Activated CD4-positive, alpha-beta T cell treated with anti-CD3 and anti-CD28 coated beads, Interleukin-2, amount 50 U/mL, for 16 hours (primary cell): ENCODE measurements at places on chromosomes 1 and 21.

DNA sequence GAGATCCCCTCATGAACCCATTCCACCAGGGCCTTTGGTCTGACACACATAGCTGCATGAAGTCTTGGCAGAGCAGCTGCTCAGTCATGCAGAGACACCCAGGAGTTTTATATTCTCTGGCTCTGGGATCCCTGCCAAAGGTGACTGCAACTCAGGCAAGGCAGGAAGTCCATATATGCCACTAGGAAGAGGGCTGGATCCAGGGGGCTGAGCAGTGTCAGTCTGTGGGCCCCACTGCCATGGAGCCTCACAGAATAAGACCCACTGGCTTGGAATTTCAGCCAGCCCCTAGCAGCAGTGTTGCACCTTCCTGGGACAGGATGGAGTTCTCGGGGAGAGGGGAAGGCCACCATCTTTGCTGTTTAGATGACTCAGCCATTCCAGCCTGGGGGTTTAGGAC, 199.7 kb downstream of the TBX15 start:
- DNase-seq: no peak

GRCh38 chr1:172167796-172168596, 252.5 kb upstream of the C1orf105 start:
- no peak for DNase-seq

DNA sequence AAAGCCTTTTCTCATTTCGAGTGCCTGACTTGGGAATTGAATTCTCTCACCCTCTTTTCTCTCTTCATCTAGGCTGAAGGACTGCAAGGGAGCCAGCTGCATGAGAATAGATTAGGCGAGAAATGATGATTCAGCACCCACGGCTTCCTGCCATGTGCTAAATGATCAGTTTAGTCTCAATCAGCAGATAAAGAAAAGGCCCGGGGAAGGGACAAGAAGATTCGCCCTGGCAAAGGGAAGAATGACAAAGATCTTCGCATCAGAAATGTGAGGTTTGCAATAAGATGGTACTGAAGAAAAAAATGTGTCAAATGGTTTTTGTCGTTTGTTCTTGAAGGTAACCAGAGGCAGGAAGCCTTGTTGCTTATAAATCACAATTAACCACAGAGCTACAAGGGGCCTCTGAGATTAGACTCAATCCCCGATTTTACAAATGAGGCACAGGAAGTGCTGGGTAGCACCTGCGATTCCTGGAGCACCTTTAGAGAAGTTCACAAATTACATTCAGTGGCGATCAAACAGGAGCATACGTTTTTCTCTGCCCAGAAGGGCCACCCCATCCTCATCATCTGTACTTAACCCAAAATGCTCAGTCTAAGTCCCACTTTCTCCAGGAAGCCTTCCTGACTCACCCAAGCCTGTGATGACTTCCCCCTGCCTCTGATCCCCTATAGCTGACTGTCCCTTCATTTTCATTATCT, 183.4 kb downstream of the ZNF281 start:
- DNase-seq: peak; percentile 49

DNA sequence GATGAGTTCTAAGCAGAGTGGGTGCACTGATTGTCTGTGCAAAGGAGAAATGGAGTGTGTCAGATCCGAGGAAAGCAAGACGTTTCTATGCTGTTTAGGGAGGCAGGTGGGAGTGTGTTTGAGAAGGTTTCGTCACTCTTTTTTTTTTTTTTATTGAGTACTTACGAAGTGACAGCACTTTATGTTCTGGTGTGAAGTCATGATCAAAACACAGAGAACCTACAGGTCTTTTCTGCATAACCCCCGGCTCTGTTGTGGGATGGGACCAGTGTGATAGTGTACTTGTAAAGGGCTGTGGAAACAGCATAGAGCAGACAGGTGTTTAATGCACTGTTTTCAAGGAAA, 26.7 kb downstream of the MIA3 start:
- no peak for DNase-seq

- no peak for DNase-seq
Measured at GRCh38 chr1:218741852-218742251, 396.7 kb downstream of the TGFB2 start.

- DNase-seq: peak; percentile 91
Measured at GRCh38 chr1:206578068-206578977, 33.9 kb downstream of the EIF2D start.

DNA sequence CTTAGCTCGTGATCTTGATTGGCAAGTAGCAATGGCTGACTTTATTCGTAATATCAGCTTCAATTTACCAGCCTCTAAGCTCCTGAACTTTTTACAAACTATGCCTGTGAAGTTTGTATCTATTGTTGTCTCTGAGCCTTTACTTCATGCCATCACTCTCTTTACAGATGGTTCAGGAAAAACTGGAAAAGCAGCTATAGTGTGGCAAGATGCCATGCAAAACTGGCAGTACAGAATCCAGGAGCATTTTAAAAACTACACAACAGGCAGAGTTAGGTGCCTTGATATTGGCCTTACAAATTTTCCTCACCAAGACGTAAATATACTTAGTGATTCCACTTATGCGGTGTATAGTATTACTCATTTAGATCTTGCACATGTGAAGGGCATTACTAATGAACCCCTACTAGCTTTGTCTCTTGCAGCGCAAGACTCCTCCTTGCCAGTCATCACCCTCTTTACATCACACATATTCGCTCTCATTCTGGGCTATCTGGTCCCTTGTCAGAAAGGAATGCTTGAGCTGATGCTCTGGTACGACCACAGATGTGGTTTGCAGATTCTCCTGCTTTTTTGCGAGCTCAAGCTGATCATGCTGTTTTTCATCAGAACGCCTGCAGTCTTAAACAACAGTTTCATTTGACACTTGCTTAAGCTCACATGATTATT, 36.3 kb downstream of the CLCA1 start:
- no peak for DNase-seq

DNA sequence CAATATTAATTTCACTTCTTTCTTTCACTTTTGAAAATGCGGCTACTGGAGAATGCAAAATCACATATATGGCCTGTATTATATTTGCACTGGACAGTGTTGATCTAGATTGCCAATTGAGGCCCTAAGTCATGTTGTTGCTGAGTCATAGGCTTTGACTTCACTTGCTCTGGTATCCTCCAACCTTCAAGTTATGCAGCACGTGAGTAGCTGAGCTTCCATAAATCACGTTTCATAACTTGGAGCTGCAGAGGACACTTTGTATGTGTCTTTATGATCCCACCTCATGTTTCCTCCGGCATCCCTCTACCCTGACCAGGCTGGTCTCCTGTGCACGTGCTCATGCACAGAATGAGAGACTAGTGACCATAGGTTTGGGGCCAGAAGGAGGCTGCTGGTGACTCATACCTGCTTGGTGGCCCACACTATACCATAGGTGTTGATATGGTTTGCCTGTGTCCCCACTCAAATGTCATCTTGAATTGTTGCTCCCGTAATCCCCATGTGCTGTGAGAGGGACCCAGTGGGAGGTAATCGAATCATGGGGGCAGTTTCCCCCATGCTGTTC, 103.0 kb upstream of the TSPAN2 start:
- DNase-seq: no peak

GRCh38 chr1:157639800-157640199, 41.9 kb upstream of the FCRL4 start:
- no peak for DNase-seq

DNA sequence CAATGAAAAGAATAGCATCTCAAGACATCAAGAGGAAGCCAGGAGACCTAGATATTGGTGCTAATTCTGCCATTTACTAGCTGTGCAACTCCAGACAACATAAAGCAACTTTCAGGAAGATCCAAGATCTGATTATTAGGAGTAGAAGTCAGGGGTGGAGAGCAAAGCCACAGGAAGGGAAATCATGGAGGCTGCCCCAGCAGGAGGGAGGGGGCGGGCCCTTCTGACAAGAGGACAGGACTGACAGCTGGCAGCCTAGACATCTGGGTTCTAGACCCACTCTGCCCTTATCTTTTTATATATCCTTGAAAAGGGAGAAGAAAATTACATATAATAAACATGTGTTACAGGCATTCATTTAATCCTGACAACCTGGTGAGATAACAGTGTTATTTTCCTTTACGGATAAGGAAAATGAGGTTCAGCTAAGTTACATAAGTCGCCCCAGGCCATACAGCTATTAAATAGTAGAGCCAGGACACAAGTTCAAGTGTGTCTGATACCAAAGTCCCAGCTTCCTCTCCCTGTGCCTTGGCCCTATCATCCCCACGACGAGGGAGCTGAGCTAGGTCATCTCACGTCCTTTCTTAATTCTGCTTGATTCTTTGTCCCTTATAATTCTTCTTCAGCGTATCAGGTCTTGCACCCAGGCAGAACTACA, 46.6 kb downstream of the ARHGEF11 start:
- no peak for DNase-seq

DNA sequence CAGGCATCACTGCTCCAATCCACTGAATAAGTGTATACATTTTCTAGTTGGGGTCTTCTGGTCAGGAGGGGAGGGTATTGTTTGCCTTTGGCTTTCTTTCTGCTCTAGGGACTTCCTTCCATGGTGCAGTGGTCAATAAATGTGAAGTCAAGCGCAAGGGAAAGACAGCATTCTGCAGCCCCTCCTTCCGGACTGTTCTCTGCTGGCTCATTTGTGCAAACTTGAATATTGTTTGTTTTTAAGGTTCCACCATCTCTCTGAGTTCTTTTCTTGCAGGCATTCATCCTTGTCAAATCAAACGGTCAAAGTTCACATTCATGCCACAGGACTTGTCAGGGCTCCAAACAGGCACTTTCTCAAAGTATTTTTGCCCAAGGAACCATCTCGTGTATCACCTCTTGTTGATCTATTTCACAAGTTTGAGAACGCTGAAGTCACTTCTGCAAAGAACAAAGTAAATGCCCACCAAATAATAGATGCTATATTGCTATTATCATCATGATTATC, 205.6 kb upstream of the KAZN start:
- DNase-seq: no peak

DNA sequence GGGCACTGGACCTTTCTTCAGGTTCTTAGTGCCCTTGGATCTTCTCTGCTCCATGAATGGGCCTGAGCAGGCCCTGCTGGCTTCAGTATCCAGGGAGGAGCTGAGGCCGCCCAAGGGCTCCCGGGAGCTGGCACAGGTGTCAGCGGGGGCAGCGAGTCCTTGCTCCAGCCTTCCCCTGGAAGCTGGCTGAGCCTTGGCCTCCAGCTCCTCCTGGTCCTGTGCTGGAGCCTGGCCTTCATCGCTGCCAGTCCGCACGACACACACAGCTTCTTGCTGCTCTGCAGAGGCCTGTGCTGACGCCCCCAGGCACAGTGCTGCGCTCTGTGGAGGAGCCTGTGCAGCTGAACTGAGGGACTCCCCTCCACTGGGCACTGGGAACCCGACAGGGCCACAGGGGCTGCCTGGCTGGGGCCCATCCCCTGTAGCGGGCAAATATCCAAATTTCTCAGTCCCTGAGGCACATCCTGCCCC, 1.7 kb downstream of the SPOCD1 start:
- DNase-seq: no peak

GRCh38 chr1:16112596-16113555, 39.4 kb upstream of the FAM131C start:
- DNase-seq: no peak

DNA sequence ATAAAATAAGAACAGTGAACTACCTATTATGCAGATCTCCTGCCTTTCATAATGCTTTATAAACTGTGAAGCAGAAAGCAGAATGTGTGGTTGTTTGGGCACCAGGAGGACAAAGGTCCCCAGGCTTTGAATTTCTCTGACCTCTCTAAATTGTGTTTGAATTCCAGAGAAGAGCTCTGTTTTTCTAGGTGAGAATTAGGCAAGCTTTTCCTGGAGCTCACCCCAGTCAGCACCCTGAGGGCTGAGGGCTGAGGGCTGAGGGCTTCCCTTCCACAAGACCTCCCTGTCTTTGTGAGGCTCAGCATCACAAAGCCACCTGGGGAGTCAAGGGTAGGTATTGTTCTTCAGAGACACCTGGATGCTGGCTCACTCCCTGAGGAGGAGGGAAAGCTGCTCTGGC, 45.5 kb upstream of the LRIG2 start:
- DNase-seq: no peak

DNA sequence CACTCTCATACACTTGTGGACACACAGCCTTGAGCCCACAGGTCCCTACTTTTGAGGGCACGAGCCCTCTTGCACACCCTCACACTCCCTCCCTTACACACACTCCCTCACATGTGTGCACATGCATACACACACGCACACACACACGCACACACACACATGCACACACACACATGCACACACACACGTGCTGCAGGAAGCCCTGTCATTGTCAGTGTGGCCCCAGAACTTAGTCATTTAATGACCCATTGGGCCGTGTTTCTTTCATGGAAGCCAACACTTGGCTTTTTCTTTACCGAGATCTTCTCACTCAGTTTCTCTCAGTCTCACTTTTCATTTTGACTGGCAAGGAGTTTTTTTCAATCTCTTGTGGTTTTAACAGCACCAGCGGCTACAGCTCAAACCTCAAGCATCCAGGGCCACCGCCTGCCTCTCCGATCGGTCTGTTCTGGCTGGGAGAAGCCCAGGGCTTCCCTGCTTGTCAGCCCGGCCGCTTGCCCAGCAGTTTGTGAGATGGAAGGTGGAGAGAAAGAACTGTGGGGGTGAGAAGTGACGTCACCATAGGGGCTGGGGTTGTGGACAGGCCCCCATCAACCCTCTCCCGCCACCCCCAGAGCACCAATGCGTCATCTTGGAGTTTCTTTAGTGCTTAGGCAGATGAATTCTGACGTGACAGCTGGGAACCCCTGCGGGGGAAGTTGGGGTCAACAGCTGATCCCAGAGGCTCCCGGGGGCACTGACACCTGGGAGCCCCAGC, 15.8 kb upstream of the TNFRSF8 start:
- DNase-seq: peak; percentile 96

- DNase-seq: peak; percentile 79
Measured at GRCh38 chr1:100452641-100453040, 85.3 kb upstream of the GPR88 start.

DNA sequence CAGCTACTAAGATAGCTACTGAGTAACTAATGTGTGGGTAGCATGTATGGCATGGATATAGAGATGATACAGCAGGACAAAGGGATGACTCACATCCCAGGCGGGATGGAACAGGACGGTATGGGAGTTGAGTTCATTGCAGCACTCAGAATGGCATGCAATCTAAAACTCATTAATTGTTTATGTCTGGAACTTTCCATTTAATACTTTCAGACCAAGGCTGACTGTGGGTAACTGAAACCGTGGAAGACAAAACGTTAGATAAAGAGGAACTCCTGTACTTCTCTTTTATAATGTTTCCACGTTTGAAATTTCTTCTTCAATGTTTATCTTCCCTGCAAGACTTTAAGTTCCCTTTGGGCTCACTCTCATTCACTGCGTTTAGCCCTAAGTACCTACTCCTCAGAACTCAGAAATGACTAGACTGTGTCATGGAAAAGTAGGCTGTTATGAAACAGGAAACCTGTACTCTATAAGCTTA, 151.9 kb downstream of the MAGI3 start:
- DNase-seq: no peak

GRCh38 chr1:41631971-41632370, 147.5 kb upstream of the EDN2 start:
- no peak for DNase-seq
